ENCODE measurements at places on chromosomes 1 and 21. TPM values are rescaled to one million over a fixed set of nuclear protein-coding genes. Genes with fewer than 3 reads are reported as not detected.
A peak's percentile ranks its signal among the peaks of the same experiment; 100 is the strongest.

- peaks cover 10% of the 10 kb centered on the region for H3K4me1 ChIP-seq
- H3K36me3 ChIP-seq, result no peaks in the 10 kb centered on the region
- H3K27ac ChIP-seq, result no peak overlapping the region
- no peak for DNase-seq
- no peaks in the 10 kb centered on the region for H3K27me3 ChIP-seq
- no peak overlapping the region for H3K4me3 ChIP-seq
Measured at GRCh38 chr1:201436393-201436792, 14.9 kb upstream of the TNNI1 start.

GRCh38 chr1:87325982-87326738 is 2.5 kb upstream of the LMO4 start:
- H3K27me3 ChIP-seq, result no peaks in the 10 kb centered on the region
- H3K4me3 ChIP-seq, result no peak overlapping the region
- H3K4me1 ChIP-seq, result peaks cover 6% of the 10 kb centered on the region
- no peak for DNase-seq
- no peaks in the 10 kb centered on the region for H3K36me3 ChIP-seq

The NTMT2 gene
- total RNA-seq, result not detected

DNA sequence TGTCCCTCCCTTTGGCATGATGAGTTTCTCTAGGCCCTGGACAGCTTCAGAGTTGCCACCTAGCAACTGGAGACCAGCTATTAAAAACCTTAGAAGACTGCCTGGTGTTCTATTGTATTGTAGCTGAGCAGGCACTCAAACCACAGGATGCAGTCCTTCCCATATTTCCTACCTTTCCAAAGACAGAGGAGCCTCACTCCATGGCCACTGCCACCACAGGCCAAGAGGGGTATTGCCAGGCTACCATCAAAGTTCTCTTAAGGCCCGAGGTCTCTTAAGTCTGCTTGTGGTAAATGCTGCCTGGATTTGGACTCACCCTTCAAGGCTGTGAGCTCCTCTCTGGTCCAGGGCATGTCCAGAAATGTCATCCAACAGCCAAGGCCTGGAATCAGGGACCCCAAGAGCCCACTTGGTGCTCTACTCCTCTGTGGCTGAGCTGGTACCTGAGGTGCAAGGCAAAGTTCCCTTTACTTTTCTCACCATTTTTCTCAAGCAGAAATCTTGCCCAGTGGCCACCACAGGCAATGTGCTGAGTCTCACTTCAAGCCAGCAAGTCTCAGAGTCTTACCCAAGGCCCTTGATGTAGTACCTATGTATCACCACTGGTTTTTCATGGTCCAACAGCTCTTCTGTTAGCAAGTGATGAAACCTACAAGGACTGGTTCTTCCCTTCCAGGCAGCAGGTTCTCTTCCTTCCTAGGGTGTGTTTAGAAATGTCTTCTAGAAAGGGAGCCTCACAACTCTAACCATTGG is 269.4 kb downstream of the AMY1C start:
- no peak overlapping the region for H3K4me3 ChIP-seq
- no peaks in the 10 kb centered on the region for H3K36me3 ChIP-seq
- no peaks in the 10 kb centered on the region for H3K4me1 ChIP-seq
- no peak overlapping the region for H3K27ac ChIP-seq

DNA sequence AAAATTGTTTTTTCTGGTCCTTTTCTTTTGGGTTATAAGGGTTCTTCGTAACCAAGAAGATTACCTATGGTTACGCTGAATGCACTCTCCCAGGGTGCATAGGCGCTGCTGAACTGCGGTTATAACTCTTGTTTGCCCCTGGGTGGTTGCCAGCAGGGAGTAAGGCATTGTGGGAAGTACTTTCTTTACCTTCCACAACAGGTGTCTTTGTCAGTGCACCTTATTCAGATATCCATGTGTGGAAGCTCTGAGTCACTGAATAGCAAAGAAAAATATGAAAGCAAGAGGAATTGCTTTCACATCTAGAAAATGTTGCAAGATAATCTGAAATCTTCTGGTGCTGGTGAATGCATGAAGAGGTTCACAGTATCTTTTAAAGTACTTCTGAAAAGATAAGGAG is 124.4 kb upstream of the CACYBP start:
- no peaks in the 10 kb centered on the region for H3K36me3 ChIP-seq
- no peaks in the 10 kb centered on the region for H3K27me3 ChIP-seq
- H3K4me1 ChIP-seq, result no peaks in the 10 kb centered on the region

GRCh38 chr21:46153247-46154154 is 1.9 kb downstream of the FTCD start:
- peaks cover 7% of the 10 kb centered on the region for H3K4me1 ChIP-seq
- H3K27ac ChIP-seq, result no peak overlapping the region
- H3K4me3 ChIP-seq, result no peak overlapping the region
- H3K36me3 ChIP-seq, result no peaks in the 10 kb centered on the region
- H3K27me3 ChIP-seq, result no peaks in the 10 kb centered on the region

GRCh38 chr1:53470584-53470983 is 11.4 kb downstream of the DMRTB1 start:
- H3K27me3 ChIP-seq, result no peaks in the 10 kb centered on the region
- no peaks in the 10 kb centered on the region for H3K4me1 ChIP-seq
- no peaks in the 10 kb centered on the region for H3K36me3 ChIP-seq
- no peak for DNase-seq
- no peak overlapping the region for H3K4me3 ChIP-seq
- H3K27ac ChIP-seq, result no peak overlapping the region

GRCh38 chr1:229271448-229272159 is 693 bp downstream of the RAB4A start:
- no peaks in the 10 kb centered on the region for H3K27me3 ChIP-seq
- DNase-seq, result peak; percentile 42
- H3K27ac ChIP-seq, result 0 out of 2 replicates have a peak overlapping the region, but pooled peaks have one; percentile 14
- peak overlapping the region; percentile 95 for H3K4me3 ChIP-seq
- H3K36me3 ChIP-seq, result peaks cover 8% of the 10 kb centered on the region

DNA sequence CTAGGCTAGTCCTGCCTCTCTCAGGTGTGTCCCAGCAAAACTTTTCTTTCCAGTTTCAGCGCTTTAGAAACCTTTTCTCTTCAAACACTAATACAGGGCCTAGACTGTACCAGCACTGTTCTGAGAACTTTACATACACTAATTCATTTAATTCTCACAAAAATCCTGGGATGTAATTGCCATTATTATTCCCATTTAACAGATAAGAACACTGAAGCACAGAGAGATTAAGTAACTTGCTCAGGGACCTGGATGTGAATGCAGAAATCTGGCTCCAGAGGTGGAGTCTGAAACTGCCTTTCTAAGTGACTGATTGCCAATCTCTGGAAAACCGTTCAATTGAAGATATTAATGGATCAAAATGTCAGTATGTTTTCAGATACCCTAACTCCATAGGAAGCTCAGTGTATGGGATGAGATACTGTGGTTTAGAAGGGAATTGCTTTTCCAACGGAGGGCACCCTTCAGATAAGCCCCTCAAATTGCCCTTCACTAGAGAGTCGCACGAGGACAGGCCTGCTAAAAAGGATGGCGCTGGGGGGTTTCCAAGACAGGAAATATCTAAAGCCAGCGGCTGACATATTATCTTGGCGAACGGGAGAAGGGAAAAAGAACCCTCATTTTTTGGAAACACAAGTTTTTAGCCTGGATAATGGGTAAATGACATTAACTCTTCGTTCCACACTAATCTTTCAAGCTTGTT is 698 bp upstream of the UCK2 start:
- peak; percentile 15 for DNase-seq
- H3K27me3 ChIP-seq, result 0 out of 2 replicates have a peak, but pooled peaks cover 3% of the 10 kb centered on the region
- peak overlapping the region; percentile 12 for H3K27ac ChIP-seq
- peaks cover 9% of the 10 kb centered on the region for H3K36me3 ChIP-seq

The SIPA1L2 gene
- total RNA-seq, result 9.9 TPM

The ACKR1 gene
- total RNA-seq, result not detected

DNA sequence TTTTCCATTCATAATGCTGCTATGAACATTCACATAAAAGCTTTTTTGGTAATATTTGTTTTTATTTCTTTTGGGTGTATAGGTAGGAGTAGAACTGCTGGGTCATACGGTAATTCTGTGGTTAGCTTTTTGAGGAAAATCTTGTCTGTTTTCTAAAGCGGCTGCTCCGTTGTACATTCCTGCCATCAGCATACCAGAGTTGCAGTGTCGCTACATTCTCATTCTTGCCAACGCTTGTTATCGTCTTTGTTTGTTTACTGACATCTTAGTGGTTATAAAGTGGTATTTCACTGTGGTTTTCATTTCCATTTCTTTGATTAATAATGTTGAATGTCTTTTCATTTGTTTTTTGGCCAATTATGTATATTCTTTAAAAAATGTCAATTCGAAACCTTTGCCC is 469.8 kb upstream of the ZP4 start:
- H3K4me1 ChIP-seq, result no peaks in the 10 kb centered on the region
- H3K27me3 ChIP-seq, result no peaks in the 10 kb centered on the region
- no peak overlapping the region for H3K27ac ChIP-seq
- H3K4me3 ChIP-seq, result no peak overlapping the region

DNA sequence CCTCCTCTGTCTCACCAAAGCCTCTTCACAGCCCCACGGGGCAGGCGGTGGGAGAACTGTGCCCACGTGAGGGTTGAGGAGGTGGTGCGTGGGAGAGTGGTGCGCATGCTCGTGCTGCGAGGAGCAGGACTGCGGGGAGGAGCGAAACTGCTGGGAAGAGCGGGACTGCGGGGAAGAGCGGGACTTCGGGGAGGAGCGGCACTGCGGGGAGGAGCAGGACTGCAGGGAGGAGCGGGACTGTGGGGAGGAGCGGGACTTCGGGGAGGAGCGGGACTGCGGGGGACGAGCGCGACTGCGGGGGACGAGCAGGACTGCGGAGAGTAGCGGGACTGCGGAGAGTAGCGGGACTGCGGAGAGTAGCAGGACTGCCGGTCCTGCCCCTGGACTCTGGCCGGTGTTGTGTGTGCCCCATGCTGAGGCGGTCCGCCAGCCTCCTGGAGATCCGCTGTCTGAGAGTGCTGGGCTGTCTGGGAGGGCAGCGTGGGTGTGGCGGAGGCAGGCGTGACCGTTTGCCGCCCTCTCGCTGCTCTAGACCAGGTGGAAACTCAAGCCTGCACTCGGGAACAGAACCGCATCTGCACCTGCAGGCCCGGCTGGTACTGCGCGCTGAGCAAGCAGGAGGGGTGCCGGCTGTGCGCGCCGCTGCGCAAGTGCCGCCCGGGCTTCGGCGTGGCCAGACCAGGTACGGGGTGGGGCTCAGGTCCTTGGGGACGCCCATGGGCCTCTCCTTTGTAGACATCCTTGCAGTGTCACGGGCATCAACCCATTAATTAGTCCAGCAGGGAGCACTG is 24.6 kb downstream of the TNFRSF1B start:
- no peaks in the 10 kb centered on the region for H3K27me3 ChIP-seq
- DNase-seq, result no peak
- no peaks in the 10 kb centered on the region for H3K4me1 ChIP-seq
- H3K27ac ChIP-seq, result no peak overlapping the region
- no peaks in the 10 kb centered on the region for H3K36me3 ChIP-seq

GRCh38 chr1:66633159-66633558 is 99.2 kb downstream of the SGIP1 start:
- no peak overlapping the region for H3K4me3 ChIP-seq
- no peaks in the 10 kb centered on the region for H3K4me1 ChIP-seq
- DNase-seq, result no peak
- H3K27me3 ChIP-seq, result no peaks in the 10 kb centered on the region
- H3K27ac ChIP-seq, result no peak overlapping the region

The PRR9 gene
- total RNA-seq, result not detected

The HSD3B1 gene
- not detected for total RNA-seq

The ENAH gene
- 158 TPM for total RNA-seq

DNA sequence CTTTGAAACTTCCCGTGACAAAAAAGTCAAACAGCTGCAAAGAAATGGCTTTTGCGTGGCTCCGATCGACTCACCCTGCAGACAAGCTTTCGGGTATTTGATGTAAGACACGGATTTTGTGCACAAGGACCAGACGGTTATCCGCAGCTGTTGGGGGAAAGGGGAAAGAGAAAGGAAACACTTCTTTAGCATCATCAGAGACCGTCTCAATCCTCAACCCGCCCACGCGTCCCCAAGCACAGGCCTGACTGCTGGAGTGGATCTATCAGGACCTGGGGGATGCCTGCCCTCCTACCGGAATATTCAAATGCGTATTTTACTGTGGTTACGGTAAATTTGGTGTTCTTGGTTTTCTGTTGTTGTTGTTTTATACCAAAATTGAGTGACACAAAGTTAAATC is 11.2 kb downstream of the WRAP73 start:
- H3K27me3 ChIP-seq, result no peaks in the 10 kb centered on the region
- H3K27ac ChIP-seq, result no peak overlapping the region
- no peak overlapping the region for H3K4me3 ChIP-seq
- no peak for DNase-seq

DNA sequence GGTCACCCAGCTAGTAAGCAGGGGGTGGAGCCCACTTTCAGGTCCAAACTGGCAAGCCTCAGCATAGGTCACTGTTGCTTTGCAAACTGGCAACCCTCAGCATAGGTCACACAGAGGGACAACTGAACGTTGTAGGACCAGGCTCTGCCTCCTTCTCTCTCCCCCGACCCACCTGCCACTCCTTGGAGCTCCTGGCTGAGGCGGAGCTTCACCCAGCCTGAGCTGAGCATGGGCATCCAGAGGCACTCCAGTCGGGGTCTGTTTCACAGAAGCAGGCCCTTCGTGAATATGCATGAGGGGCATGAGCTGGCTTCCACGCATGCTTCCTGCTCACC is 24.2 kb downstream of the CAPZB start:
- H3K4me1 ChIP-seq, result no peaks in the 10 kb centered on the region
- H3K36me3 ChIP-seq, result peaks cover 25% of the 10 kb centered on the region
- H3K27me3 ChIP-seq, result no peaks in the 10 kb centered on the region

DNA sequence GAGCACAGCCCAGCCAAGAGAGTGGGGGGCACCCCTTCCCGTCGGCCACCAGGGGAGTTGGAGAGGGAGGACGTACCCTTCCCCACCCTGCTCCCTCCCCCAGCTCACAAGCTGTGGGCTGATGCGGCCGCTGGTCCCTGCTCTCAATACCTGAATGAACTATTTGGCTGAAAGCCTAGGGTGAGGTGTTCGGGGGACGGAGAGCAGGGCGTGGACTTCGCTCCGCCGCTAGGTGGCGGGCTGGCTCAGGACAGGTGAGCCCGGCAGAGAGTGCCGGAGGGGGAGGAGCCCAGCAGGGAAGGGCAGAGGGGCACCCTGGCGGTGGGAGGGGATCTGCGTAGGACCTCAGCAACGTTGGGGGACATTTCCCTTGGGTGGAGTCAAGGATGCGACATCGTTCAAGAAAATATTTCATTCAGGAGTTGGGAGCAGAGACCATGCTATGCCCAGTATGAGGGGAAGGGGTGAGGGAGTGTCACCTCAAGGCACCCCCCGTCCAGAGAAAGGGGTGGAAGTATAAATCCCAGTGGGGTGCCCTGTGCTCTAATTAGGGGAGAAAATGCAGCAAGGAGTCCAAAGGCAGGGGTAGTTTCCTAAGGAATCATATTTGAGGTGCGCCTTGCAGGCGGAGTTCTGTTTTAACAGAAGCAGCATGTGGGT is 12.0 kb upstream of the RHBG start:
- H3K4me3 ChIP-seq, result no peak overlapping the region
- no peak overlapping the region for H3K27ac ChIP-seq
- no peaks in the 10 kb centered on the region for H3K4me1 ChIP-seq
- no peak for DNase-seq

The SLC30A1 gene
- total RNA-seq, result 14.5 TPM
